Aorta (tissue), 5 donors: ENCODE measurements at places on chromosomes 11 and 22.

GRCh38 chr11:31825838-31826484 lies 14.8 kb upstream of the PAX6 start:
- no peak for DNase-seq

GRCh38 chr11:59174664-59175033 lies 2.7 kb downstream of the DTX4 start:
- DNase-seq: no peak

DNA sequence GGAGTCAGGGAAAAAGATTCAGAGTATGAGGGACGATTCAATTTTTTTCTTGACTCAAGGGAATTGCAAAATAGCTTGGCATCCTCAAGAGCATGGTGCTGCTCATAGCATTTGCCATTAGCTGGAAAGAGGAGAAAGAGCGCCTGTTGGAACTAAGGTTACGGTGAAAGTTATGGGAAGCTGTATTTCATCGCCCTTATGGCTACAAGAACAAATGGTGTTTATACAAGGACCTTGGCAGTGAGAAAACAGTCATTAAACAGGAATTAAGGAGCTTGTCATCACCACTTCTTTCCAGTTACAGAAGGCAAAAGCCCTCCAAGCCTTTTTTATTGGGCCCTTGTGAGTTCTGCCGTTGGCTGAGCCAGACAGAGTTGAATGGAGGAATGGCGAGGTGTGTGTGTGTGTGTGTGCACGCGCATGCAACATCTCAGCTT lies 74.2 kb downstream of the ALX4 start:
- DNase-seq: no peak

GRCh38 chr11:130261571-130261970 lies 53.1 kb downstream of the ZBTB44 start:
- no peak for DNase-seq

DNA sequence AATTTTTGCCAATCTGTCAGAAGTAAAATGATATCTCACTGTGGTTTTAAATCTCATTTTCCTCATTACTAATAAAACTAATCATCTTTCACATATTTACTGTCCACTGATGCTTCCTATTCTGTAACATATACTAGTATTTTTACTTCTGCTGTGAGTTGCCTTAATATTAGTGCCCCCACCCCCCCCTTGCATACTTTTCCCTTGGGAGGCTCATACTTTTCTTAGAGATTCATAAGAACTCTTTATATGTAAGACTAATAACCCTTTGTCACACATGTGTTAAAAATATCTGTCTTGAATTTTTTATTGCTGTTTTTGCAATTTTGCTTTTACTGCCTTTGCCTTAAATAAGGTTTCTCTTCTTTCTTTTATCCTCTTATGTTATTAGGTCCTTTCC lies 87.2 kb downstream of the PHF21A start:
- DNase-seq: no peak
